Stimulated activated CD8-positive, alpha-beta memory T cell treated with anti-CD3 and anti-CD28 coated beads, Interleukin-2, amount 100 ng/mL, for 48 hours (primary cell): ENCODE measurements at places on chromosomes 1 and 21.

DNA sequence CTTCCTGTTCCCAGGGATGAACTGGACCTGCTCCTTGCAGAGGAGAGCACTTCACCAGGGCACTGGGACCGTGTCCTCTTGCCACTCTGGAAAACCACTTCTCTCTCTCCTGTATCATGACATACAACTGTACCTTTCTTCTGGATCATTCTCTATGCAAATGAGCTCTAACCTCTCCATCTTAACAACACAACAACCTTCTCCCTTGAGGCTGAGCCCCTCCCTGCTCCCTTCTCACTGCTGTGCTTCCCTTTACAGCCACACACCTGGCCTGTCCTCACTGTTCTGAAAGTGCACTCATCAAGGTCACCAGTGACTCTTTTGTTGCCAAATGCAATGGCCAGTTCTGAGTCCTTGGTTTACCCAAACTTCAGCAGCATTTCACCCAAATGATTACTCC lies 54.5 kb upstream of the MRPS6 start:
- no peak for DNase-seq

GRCh38 chr1:108962681-108963051 lies 618 bp downstream of the CLCC1 start:
- no peak for DNase-seq

DNA sequence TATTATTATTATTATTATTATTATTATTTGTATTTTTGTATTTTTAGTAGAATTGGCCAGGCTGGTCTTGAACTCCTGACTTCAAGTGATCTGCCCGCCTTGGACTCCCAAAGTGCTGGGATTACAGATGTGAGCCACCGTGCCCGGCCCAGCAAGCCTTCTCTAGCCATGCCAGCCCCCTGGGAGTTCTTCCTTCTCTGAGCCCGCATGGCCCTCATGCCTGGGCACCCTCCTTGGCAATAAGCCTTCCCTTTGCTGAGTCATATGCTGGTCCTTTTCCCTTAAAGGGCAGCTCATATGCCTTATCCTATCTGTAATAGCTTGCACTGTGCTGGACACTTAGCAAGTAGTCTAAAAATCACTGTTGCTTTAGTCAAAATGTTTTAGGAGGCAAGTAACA lies 8.5 kb upstream of the NBL1 start:
- DNase-seq: no peak

DNA sequence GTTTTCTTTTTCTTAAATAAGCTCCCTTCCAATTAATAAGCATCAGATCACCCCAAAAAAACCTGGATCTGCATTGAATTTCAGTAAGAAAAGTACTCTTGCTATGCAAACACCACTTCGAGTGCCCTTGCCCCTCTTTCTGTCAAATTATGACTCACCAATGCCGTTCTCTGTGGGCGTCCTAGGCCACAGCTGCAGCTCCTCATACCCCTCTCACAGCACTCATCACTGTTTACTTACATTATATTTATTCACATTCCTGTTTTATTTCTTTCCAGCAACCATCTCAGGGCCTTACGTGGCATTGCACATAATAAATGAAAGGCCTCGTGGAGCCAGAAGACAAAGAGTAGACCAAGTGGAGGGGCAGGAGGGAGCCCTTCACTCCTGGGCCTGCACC lies 99.1 kb upstream of the CTTNBP2NL start:
- no peak for DNase-seq

- no peak for DNase-seq
Observed at GRCh38 chr1:100523038-100523652, 14.8 kb upstream of the GPR88 start.
